HFFc6 (cell line): ENCODE measurements at places on chromosomes 5 and 9. TPM values are rescaled to one million over a fixed set of nuclear protein-coding genes. Genes with fewer than 3 reads are reported as not detected.

GRCh38 chr5:169557838-169558237, 25.7 kb upstream of the SPDL1 start:
- H3K27ac ChIP-seq = no peak overlapping the region
- DNase-seq = no peak
- no peak overlapping the region for H3K4me3 ChIP-seq
- no peaks in the 10 kb centered on the region for H3K4me1 ChIP-seq
- H3K27me3 ChIP-seq = peaks cover 12% of the 10 kb centered on the region; the same call in 1 of the 2 replicates
- peaks cover 15% of the 10 kb centered on the region; the same call in 1 of the 2 replicates for H3K36me3 ChIP-seq

DTWD2 gene
- 5.6 to 8.5 TPM (median 7.3 TPM) in 3 replicates for total RNA-seq

MRPS30 gene
- total RNA-seq = 28.3 and 32.0 TPM in 2 replicates

DNA sequence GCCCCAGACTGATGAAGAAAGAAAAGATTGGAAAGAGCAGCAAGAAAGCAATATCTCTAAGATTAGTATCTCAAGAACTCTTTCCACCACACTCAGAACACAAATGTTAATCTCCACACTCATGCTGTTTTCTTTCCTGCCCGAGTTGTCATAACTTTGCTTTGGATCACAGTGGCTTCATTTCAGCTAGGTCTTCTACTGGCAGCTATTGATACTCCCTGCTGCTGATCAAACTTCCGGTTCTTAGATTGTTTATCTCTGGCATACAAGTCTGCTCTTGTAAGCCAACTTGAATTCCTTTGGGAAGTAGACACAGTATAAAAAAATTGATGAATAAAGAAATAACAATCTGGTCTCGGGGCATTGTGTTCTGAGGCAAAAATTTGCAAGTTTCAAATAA, 77.7 kb upstream of the SPEF2 start:
- H3K27me3 ChIP-seq = no peaks in the 10 kb centered on the region; the same call in 1 of the 2 replicates
- no peaks in the 10 kb centered on the region for H3K4me1 ChIP-seq
- H3K27ac ChIP-seq = no peak overlapping the region
- no peak overlapping the region for H3K4me3 ChIP-seq
- no peak for DNase-seq

DNA sequence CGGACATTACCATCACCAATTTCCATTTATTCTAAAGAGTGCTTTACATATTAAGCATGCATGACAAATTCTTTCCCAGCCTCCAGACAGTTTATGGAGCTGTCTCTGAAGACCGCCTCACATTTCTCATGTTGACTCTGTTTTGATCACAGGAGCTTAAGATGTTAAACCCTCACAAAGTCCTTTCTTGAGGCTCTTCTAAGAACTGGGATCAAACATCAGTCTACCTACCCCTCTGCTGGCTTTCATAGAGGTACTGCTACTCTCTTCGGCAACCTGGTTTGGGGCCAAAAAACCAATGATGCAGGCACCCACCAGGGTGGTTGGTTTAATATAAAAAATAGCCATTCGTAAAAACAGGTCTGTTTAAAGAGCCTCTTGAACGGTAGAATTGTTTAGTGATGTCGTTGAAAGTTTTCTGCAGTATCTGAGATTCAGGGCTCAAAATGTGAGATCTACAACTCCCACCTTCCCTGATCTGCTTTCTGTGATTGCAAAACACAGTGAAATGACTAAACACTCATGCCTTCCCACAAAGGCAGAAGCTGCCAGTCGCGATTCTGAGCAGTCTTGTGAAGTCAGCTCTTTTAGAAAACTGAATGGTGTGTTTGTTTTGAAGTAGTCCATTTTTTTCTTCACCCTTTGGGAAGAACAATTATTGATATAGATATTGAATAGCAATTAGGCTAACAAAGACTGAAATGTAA, 3.5 kb downstream of the RXFP3 start:
- DNase-seq = peak; percentile 10
- no peak overlapping the region for H3K4me3 ChIP-seq
- H3K4me1 ChIP-seq = peaks cover 36% of the 10 kb centered on the region
- peaks cover 40% of the 10 kb centered on the region for H3K27me3 ChIP-seq
